Kidney capillary endothelial cell (primary cell): ENCODE measurements at places on chromosomes 3 and 15.

GRCh38 chr3:66467996-66468735 is 32.7 kb downstream of the LRIG1 start:
- no peak for DNase-seq

DNA sequence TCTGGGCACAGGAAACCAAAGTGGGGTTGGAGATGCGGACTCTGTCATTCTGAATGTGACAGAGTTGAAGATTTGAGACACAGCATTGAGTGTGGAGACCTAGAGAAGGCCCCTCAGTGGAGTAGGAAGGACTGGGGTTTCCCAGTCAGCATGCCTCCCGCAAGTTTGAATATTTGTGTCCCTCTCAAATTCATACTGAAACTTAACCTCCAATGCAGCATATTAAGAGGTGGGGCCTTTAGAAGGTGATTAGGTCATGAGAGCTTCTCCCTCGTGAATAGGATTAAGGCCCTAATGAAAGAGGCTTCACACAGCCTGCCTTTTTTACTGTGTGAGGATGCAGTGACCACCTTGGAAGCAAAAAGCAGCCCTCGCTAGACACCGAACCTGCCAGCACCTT is 8.0 kb downstream of the HDDC3 start:
- no peak for DNase-seq

GRCh38 chr3:177596248-177596815 is 399.1 kb upstream of the TBL1XR1 start:
- peak; percentile 37 for DNase-seq

GRCh38 chr3:73827725-73828211 is 203.0 kb upstream of the PDZRN3 start:
- DNase-seq: no peak

DNA sequence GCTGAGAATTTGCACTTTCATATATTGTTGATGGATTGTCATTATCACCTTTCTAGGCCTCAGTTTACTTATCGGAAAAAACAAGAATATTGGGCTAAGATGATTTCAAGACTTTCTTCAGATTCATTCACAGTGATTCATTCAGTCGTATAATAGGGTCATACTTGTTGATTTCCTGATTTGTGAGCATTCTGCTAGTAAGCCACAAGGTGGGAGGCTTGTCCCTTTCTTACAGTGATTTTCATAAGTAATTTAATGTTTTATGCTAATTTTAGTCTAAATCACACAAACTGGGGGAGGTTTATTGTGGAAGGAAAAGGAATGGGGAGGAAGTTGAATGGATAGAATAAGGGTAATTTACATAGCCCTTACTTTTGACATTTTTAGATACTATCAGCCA is 126.8 kb upstream of the GOLGA6L4 start:
- peak; percentile 28 for DNase-seq

GRCh38 chr3:133429063-133429462 is 29.2 kb downstream of the BFSP2 start:
- no peak for DNase-seq

DNA sequence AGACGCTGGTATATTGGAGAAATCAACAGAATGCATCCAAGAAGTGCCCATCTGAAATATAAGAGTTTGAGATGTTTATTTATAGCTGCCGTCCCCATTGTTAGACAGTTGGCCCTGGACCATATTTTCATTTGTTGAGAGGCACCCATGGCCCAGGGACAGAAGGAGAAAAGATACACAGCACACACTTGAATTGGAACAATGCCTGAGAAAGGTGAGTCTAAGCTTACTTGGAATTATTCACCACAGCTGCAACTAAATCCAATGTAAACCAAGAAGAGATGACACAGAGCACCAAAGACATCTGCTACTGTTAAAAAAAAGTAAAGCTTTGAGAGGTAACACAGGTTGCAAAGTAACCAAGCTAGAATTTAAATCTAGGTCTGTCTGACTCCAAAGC is 525.5 kb upstream of the NAALADL2 start:
- DNase-seq: no peak

DNA sequence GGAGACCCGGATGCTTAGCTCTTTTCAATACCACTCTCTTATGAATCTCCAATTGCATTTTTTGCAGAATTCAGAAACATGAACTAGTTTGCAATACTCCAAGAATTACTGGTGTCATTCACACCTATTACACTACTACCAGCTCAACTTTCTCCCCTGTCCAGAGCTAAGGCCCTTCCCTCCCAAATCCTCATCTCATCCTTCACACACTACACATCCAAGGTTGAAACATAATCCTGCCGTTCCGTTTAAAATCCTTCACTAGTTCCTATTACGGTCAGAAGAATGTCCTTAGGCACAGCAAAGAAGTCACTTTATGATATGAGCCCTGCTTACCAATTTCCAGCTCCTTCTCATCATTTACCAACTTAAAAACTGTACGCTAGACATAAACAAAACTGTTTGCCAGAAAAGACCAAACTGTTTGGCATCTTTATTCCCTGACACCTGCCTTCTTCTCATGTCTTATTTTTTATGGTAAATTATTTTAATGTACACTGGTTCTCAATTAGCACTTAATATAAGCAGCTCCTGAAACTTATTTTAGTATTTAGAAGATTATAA is 22.6 kb downstream of the TBL1XR1 start:
- no peak for DNase-seq

DNA sequence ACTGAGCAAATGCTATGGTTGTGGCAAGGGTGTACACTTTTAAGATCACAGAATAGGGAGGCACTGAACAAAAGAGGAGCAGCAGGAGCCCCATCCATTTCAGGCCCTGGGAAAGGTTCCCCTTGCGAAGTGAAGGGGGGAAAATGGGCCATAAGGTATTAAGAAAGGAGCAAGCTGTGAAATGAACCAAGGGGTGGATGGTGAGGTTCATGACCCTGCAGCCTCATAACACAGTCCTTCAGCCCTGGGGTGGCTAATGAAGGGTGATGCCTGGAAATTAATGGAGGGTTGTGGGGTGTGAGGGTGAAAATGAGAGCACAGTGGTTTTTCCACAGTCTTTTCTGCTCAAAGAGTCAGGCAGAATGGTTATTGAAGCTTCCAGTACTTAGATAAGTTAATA is 150.1 kb downstream of the PDZRN3 start:
- no peak for DNase-seq
